ENCODE measurements at places on chromosomes 2 and 18.

DNA sequence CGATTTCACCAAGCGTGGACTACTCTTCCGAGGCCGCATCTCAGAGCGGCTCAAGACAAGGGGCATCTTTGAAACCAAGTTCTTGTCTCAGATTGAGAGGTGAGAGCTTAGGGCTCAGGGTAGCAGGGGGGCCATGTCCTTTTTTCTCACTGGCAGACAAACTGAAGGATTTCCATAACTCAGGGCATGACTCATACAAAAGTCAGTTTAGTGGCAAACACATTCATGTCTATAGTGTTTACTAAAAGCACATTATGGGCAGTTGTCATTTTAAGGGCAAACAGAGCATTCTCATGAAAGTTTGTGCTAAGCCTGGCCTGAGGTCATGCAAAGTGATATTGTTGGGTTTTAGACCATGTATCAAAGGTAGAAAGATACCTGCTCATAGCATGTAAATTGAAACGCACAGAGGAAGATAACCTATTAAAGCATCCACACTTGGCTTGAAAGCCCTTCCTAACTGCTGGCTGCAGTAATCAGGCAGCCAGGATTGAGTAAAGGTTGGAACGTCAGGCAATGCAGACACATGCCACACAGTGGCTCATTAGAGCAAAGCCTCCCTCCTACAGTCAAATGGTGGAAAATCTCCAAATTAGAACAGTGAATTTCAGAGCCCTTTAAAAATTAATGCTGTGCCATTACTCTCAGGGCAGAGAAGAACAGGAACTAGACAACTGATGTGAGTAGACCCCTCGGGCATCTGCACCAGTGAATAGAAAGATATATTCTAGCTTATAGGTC, 54.2 kb downstream of the HK2 start:
- no peak for DNase-seq

- no peak for DNase-seq
These were observed 145.6 kb downstream of the FAM161A start for GRCh38 chr2:61707984-61708852.

- DNase-seq, result no peak
These were observed 223.0 kb downstream of the PID1 start for GRCh38 chr2:229048134-229048533.

- no peak for DNase-seq
These were observed 161.3 kb downstream of the INSIG2 start for GRCh38 chr2:118249531-118249930.

- DNase-seq, result no peak
These were observed 159.2 kb upstream of the SCN7A start for GRCh38 chr2:166653185-166653813.

DNA sequence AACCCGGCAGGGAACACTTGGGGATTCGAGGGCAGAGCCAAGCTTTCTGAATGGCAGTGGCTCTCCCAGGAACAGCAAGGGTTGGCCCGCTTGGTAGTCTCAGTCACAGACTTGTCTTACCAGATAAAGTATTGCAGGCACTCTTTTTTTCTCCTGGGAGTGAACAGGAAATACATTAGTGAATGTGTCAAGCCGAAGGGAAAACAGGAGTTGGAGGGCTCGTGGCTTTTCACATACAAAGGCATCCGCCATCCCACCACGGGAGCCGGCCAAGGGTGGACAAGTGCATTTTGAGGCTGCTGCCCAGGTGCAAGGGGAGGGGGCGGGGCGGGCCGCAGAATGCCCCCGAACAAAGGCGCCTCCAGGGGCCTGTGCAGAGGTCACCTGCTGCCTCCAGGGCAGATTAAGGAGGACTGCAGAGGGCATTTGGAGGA, 163.3 kb upstream of the SIX3 start:
- no peak for DNase-seq

- DNase-seq, result no peak
These were observed 101.0 kb downstream of the NBAS start for GRCh38 chr2:15460112-15460620.

GRCh38 chr2:12074126-12074844, 327.9 kb downstream of the LPIN1 start:
- DNase-seq, result no peak

- peak; percentile 93 for DNase-seq
These were observed 22.5 kb upstream of the SIGLEC15 start for GRCh38 chr18:45802814-45803492.

DNA sequence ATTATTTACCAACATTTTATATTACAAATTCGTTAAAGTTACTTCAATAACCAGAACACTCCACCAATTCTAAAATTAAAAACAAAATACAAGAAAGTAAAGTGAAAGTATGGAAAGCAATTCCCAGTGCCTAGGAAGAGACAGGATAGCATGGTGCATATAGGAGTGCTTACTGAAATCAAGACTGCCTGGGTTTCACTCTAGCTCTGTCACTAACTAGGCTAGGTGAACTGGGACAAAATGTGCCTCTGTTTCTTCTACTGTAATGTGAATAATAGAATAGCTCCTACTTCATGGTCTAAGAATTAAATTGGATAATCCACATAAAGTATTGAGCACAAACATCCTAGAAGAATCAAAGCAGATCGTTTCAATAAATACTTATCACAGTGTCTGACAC, 22.6 kb downstream of the STK17B start:
- DNase-seq, result no peak
